ENCODE measurements at places on chromosomes 3 and 15.

DNA sequence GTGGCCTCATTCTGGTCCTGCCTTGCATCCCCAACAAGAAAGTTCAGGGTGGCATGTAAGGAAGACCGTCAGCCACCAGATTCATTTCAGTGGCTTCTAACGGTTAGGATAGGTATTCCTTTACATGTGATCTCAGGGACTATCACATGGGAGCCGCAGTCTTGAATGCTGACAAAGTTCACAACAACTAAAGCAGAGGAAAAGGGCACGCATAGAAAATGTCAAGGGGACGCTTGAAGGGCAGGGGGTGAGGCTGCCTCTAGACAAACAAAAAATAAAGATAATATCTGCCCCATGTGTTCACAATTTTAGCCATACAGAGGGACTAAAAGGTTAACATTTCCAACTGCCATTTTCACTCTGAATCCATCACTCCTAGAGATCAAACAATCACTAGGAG is 31.9 kb upstream of the ARL8B start:
- no peak for DNase-seq

DNA sequence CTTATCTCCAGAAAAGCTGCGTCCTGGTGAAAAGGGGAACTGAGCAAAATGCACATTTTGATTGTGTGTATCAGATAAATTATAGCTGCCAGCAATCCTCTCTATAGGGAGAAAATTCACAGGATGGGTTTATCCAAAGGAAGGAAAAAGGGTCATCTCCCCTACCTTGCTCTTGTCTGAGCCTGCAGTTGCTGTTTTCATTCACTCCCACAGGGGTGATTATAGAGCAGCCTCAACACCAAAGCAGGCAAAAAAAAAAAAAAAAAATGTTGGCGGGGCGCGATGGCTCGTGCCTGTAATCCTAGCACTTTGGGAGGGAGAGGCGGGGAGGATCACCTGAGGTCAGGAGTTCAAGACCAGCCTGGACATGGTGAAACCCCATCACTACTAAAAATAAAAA is 333.7 kb downstream of the ROBO2 start:
- no peak for DNase-seq

DNA sequence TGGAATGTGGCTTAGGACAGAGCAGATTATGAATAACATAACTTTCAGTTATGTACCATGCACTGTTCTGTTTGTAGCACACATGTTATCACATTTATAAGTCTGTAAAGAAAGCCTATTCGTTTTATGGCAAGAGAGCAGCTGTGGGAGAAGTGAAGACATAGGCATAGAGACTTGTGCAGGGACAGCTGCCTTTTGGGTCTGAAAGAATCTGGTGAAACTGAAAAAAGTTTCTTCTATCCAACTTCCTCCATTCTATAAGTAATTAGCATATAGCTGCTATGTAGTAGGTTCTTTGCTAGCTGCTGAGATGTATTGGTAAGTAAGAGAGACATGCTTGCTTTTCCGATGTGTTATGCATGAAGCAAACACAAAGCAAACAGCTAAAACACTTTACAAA is 1095.4 kb upstream of the CADM2 start:
- DNase-seq: no peak

DNA sequence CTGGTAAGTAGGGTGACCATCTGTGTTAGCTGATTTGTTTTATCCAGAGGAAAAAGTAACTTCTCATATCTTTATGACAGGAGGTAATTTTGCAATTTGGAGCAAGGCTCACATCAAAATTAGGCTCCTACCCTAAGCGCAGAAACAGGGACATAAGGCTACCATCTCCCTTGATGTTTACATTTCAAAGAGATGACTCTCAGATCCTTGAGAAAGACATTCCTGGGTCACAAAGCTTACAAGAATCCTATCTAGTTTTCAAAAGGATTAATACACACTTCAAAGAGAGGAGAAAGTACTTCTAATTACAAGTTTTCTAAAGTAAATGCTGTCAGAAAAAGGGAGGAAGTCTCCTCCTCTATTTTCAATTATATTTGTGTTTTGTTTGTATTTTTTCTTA is 7.0 kb downstream of the ZPLD1 start:
- DNase-seq: no peak

DNA sequence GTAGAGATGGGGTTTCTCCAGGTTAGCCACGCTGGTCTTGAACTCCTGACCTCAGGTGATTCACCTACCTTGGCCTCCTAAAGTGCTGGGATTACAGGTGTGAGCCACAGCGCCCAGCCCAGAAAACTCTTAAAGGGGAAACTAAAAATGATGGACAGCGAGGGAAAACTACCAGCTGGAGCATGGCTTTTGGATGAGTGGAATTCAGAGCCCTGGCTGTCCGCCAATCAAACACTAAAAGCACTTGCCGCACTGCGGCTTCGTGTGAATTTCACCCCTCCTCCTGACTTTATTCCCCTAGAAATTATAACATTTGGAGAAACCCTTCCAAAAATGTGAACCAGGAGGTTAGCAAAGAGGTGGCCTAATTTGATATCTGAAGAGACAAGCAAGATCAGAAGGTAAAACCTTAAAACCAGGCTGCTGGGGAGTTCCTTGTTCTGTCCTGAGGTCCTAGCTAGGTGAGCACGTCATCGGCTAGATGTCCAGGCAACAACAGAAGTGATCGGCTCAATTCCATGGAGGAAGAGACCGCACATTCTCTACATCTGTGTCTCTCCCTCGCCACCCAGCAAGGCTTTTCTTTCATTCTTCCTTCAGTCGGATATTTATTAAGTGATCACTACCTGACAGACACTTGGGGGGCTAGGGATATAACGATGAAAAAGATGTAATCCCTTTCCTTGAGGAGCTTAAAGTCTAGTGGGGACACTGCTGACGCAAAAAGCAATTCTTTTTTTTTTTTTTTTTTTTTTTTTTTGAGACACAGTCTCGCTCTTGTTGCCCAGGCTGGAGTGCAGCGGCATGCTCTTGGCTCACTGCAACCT is 1.7 kb downstream of the TM4SF19 start:
- no peak for DNase-seq

DNA sequence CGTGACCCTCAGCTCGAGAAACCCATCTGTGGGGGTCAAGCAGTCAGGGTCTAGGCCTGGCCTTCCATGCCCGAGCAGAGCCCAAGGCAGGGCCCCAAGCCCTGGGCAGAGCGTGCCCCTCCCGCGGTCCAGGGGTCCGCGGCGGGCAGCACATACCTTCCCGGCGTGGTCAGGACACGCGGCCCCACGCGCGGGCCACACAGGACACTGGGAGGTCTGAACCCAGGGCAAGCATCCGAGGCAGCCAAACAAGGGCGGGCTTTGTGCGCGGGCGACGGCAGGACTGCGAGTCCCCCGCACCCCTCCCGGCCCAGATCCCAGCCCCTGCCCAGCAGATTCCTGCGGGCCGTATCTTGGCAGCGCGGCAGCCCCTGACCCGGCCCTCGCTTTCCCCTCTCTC is 61.6 kb upstream of the ACAN start:
- DNase-seq: no peak

DNA sequence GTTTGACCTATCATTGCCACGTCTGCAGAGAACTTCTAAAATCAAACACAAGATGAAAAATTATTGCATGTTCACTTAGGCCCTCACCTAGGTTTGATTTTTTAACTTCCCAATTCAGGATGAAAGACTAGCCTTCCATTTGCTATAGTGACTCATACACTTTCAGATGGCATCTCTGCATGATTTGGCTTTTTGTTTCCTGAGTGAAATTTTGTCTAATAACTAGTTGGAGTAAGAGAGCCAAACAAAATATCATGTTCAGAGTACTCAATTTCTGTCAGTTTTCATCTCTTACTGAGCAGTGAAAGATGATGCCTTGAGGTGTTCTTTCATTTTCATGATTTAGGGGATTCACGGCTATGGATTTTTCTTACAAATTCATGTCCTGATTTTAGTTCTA is 122.9 kb downstream of the NSUN3 start:
- DNase-seq: no peak

- no peak for DNase-seq
Measured at GRCh38 chr3:45986303-45986982, 9.2 kb downstream of the FYCO1 start.

DNA sequence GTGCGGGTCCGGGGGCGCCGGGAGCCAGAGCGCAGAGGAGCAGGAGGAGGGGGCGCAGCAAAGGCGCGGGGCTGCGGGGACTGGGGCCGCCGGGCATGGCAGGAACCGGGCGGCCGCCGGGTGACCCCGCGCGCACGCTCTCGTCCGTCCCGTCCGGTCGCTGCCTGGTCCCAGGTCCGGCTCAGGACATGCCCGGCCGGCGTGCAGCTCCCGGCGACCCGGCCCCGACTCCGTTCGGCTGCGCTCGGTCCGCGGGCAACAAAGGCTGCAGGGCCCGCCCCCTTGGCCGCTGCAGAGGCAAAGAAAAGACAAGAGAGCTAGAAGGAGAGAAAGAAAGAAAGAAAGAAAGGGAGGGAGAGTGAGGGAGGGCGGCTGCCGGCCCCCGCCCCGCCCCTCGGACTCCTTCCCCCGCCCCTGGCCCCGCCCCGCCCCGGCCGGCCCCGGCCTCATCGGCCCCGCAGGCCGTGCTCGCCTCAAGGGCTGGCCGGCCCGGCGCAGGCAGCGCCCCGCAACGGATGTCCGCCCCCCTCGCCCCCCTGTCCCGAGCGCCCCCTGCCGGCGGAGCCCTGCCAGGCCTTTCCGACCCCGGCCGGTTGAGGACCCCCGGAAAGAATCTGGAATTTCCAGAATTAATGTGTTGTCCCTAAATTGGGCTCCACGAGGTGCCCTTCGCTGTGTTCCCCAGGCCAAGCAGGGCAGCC is at the start of gene ADAMTS7:
TSS of gene ADAMTS7 (minus strand) at position 341 of the 701 bp plus-strand sequence. CDS start at position 97, 244 bp downstream.
- DNase-seq: peak; percentile 30

- DNase-seq: no peak
Measured at GRCh38 chr15:86834115-86834863, 754.6 kb downstream of the AGBL1 start.

- DNase-seq: no peak
Measured at GRCh38 chr3:20185331-20185678, 701 bp downstream of the SGO1 start.

- DNase-seq: no peak
Measured at GRCh38 chr15:95261546-95261945, 1030.2 kb downstream of the MCTP2 start.

DNA sequence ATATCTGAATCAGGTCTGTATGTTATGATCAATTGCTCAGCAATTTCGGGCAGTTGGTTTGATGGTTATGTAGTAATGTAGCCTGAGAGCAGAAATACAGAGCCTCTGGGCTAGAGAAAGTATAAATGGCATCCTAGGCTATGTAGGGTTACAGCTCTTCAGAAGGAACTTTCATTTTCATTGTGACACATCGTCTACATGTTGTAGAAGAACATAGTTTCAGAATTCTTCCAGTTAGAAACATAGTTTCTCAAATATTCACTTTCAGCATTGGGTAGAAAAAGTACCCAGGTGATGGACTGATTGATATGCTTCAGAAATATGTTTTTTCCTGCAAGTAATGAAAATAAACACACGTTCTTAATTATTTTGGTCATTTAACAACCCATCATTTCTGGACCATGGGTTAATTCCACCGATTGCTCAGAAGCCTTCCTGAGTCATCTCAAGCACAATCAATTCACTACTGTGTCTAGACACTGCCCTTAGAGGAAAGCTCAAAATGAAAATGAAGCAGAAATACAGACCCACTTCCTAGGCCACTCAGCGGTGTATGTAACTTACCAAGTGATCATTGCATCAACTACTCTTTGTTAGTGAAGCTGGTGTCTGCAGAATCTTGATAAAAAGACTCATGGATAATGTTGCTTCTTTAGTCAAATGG is 88.8 kb upstream of the TSEN2 start:
- DNase-seq: no peak

GRCh38 chr15:34837246-34838016 is 42.1 kb upstream of the ACTC1 start:
- no peak for DNase-seq

- DNase-seq: no peak
Measured at GRCh38 chr3:149414557-149415231, 37.2 kb upstream of the TM4SF1 start.

DNA sequence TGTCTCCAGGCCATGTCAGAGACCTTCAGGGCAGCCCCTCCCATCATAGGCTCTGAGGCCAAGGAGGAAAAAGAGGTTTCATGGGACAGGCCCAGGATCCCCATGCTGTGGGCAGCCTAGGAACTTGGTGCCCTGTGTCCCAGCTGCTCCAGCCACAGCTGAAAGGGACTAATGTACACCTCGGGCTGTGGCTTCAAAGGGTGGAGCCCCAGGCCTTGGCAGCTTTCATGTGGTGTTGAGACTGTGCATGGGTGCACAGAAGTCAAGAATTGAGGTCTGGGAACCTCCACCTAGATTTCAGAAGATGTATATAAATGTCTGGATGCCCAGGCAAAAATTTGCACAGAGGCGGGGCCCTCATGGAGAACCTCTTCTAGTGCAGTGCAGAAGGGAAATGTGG is 6.6 kb upstream of the SSR3 start:
- DNase-seq: no peak

DNA sequence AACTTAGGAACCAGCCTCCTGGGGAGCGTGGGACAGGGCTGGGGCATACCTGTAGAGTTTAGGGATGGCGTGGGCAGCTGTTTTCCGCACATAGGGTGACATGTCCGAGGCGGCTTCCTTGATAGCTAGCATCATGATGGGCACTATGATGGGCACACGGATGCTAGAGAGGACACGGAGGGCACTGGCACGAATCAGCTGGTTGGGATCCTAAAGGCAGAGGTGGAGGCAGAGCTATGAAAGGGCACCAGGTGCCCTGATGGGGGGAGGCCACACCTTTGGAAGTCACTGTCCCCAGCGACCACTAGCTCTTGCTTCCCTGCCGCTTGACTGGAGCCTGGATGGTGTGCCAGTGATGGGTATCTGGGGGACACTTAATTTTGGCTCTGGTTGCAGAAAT is 28.3 kb downstream of the AP3B2 start:
- DNase-seq: no peak

DNA sequence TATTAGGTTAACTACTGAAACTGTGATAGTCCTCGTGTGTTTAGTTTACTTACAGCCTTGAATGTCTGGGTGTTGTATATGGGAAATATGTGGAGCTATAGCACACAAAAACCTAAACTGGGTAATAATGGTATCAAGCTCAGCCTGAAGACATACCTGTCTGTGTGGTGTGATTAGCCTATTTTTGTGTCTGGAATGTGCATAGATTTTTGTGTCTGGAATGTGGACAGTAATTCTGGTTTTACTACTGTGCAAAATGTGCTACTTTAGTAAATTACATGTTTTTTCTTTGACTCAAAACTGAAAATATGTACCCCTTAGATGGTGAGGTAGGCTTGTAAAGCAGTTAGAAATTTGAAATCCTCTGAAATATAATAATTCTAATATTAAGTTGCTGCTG is 43.5 kb downstream of the CHD2 start:
- no peak for DNase-seq

GRCh38 chr3:65971293-65972252 is 67.1 kb downstream of the MAGI1 start:
- DNase-seq: no peak

GRCh38 chr3:110384601-110385000 is 687.0 kb upstream of the NECTIN3 start:
- DNase-seq: no peak

DNA sequence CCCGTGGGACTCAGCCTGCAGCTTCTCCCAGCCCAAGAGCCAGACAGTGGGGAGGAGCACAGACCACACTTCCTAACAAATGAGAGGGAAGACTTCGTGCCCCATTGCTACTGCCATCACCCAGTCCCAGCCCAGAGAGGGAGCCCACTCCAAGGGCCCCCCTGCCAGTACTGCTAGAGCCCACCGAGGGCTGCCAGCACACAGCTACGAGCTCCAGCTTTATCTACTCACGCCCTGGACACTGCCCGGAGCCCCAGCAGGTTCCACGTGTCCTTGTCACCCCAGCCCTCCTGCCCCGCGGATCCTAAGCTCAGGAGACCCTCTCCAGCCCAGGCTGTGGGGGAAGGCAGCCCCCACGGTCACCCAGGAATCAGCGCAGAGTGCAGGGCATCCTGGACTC is 1.9 kb downstream of the GOLGA8A start:
- no peak for DNase-seq

GRCh38 chr15:64566102-64566501 is 105.7 kb downstream of the ZNF609 start:
- no peak for DNase-seq
